ENCODE measurements at places on chromosomes 3 and 15.

- no peak for DNase-seq
Measured at GRCh38 chr15:79222808-79223207, 59.7 kb upstream of the ANKRD34C start.

- DNase-seq, result no peak
Measured at GRCh38 chr3:195148549-195148948, 122.4 kb downstream of the XXYLT1 start.

DNA sequence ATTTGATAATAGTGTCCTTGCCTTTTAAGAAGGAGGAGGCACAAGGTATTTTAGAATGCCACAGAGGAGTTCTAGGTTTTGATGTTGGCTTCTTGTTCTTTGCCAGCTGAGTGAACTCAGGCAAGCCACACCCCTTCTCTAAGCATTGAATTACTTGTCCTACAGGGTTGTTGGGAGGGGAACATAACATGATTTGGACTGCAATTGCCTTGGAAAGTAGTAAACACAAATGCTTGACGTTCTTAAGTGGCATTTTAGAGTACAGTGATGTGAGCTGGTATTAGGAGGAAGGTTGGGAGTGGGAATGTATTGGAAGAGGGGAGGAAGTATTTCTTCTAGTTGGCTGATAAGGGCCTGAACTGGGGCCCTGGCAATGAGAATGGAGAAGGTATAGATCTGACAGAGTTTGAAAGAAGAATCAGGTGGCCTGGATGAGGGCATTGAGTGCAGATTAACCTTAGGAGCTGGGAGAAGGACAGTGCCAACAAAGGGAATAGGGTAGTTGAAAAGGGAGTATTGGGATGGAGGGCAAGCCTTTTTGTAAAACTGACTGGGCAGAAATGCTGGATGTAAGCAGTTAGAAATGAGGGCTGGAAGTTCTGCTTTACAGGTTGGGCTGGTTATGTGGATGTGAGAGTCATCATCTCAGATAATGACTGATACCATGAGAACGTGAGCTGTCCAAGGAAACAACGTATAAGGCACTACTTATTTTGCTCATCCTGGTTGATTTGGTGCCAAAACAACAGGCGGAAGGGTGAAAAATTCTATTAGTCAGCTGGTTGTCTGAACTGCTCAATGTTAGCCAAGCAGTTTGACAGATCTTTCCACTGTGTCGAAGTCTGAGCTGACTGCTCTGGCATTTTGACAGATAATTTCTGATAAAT lies 16.7 kb downstream of the KAT2B start:
- DNase-seq, result no peak

DNA sequence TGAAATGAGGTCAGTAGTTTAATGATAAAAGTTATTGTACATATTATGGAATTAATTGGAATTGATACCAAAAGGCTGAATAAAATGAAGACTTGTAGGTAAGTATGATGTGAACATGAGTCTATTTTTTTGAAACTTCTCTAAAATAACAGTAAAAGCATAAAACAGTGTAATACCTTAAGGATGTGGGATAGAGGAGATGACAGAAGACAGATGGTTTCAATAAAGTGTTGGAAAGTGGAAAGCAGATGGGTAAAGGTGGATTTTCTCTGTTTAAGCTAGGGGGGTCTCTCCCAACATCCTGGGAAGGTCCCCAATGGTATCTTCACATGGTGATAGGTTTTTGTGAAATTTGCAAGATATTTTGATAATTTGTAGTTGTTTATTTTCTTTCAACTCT lies 41.6 kb downstream of the GMPS start:
- no peak for DNase-seq

- DNase-seq, result no peak
Measured at GRCh38 chr3:100465892-100466777, 26.3 kb upstream of the TMEM45A start.

DNA sequence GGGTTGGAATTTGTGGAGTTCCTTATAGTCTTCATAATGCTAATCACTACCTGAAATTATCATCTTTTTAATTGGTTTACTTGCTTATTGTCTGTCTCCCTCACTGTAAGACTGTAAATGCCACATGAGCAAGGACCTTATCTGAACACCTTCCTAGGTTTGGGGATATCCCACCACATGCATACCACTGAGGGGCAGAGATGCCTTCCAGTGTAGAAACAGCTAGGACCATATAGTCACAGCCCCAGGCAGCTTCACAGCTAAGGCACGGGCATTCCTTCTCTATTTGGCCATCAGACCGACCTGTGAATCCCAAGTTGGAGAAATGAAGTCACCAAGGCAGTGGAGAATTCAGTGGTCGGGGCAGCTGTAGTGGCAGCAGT lies 28.6 kb downstream of the PAQR9 start:
- DNase-seq, result no peak

GRCh38 chr3:27507515-27508266 lies 23.5 kb upstream of the SLC4A7 start:
- no peak for DNase-seq

GRCh38 chr3:61343543-61343942 lies 92.3 kb upstream of the FHIT start:
- DNase-seq, result no peak

GRCh38 chr15:101288905-101289513 lies 6.0 kb downstream of the SNRPA1 start:
- peak; percentile 50 for DNase-seq

- DNase-seq, result no peak
Measured at GRCh38 chr15:99345832-99346462, 94.7 kb downstream of the LRRC28 start.

DNA sequence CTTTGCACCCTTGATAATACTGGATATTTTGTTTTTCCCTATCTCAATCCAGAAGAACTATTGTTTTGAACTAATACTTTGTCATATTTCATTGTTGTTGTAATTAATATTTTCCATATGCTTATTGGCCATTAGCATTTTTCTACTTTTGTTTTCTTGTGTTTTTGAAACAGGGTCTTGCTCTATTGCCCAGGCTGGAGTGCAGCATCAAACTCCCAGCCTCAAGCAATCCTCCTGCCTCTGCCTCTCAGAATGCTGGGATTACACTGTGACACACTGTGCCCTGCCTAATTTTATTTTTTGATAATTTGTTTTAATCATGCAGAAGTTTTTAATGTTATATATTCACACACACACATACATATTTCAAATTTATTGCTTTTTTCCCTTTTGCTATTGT lies 3.4 kb upstream of the RPS27L start:
- no peak for DNase-seq

GRCh38 chr3:7607676-7608075 lies 746.8 kb downstream of the GRM7 start:
- no peak for DNase-seq

DNA sequence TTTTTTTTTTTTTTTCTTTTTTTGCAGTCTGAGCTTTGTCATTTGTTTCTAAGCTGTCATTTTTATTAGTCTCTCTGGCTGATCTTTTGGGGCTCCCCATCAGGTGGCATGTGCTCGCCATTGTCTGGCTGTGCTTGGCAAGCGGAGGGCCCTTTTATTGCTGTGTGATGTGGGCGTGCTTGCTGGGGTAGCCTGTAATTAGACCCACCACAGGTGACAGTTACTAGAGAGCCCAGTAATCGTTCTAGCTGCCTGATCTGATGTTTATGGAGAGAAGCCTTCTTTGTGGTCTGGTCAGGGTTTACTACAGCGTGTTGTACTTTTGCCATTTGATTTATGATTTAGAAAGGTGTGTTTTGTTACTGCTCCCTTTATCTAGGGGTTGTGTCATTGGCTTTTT lies 179.9 kb downstream of the MCTP2 start:
- DNase-seq, result no peak

DNA sequence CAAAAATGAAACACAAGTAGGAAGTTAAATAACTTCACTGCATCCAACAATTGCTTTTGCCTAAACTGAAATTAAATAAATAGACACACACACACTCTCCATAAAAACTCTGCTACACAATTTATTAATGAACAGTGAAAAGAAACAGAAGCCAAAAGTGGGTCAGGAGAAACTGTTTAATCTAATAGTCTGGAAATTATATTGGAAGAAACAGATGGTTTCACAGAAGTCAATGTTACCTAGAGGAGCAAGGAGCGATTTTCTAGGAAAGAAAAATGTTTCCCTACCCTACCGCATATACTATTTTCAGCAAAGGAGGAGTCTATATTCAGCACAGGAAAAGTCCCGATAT lies 32.0 kb downstream of the RFTN1 start:
- DNase-seq, result no peak

DNA sequence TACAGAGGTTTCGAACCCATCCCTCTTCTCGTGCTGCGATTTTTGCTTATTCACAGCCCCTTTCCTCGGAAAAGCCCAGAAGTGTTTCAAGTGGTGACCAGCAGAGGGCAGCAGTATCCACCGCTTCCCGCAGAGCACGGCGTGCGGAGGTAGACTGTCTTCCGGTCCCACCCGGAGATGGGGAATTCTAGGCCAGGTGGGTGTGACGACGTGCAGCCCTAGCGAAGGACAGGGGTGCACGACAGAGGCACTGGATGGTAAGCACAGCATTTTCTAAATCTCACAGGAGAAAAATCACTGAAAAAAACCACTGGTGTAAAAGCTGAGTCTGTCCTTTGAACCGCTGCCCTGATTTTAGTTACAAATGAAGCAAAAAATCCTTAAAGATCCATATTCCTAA lies 7.4 kb upstream of the PSMD6 start:
- DNase-seq, result peak; percentile 49

- DNase-seq, result no peak
Measured at GRCh38 chr3:46479021-46479420, 14.3 kb upstream of the LTF start.

DNA sequence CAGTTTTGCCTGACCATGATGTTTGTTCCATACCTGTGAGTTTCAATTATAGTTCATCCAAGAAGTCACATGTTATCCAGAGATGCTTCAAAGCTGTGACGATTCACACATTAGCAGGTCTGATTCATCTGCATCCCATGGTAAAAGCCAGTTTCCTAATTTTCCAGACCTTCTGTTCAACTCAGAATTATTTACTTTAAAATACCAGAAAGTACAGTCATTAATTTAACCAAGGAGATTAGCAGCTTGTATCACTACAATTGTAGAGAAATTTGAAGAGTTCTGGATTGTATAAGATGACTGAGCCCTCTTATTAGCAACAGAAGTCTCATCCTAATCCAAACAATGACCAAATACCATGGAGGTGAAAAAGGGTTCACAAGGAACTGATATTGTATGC lies 76.1 kb upstream of the THBS1 start:
- no peak for DNase-seq

DNA sequence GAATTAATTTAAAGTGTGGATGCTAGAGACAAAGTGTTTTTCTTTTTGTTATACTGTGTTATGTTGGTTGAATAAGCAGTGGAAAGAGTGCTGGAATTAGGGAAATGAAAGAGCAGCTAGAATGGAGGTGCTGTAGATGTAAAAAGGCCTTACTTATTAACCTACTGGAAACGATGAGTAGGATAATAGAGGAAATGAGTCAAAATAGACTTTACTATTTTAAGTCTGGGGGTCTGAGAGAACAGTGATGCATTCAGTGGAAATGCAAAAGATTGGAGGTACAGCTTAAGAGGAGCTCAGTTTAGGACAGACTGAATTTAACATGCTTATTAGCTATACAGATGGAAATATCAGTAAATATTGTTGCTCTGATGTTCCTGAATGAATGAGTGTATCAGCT lies 674.0 kb downstream of the OTOL1 start:
- DNase-seq, result no peak

DNA sequence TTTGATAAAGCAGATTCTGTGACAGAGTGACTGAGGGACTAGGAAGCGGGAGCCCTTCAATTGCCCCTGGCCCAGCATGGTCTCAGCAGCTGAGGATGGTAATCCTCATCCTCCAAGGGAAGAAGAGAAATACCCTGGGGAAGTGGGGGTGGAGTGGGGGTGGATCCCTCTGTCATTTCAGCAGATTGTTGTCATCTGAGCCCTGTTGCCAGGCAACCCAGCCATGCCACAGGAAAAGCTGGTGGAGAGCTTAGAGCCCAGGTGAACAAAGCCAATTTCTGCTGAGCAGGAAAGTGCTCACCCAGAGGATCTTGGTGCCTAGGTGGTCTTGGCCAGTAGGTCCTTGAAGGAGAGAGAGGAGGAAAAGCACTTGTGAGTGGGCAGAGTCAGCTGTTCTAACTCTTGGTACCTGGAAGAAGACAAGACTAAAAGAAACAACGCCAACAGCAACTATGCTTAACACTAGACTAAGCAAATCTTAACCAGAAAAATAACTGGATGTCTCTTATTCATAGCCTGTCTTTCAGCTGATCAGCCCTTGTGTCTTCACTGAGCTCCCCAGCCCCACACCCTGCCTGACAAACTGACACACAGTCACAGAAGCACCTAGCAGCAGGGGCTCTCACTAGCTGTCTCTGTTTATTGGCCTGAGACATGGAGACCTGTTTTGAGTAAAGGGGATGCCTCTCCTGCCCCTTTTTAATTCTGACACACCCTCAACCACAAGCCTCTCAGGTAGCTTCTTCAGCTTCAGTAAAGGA lies 40.1 kb upstream of the DCLK3 start:
- no peak for DNase-seq

GRCh38 chr3:126474498-126475412 lies 936 bp downstream of the ZXDC start:
- no peak for DNase-seq

DNA sequence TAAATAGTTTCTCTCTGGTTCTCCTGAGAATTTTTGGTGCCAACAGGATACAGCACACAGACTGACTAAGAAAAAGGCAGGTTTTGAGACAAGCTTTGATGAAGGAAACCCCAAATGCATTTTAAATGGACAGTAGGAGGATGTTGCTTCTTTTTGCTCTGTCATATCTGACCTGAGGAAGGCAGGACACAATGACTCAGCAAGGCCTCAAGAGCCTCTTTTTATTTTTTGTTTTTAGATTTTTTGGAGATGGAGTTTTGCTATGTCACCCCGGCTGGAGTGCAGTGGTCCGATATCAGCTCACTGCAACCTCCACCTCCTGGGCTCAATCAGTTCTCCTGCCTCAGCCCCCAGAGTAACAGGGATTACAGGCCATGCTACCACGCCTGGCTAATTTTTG lies 16.9 kb upstream of the KNG1 start:
- DNase-seq, result no peak

DNA sequence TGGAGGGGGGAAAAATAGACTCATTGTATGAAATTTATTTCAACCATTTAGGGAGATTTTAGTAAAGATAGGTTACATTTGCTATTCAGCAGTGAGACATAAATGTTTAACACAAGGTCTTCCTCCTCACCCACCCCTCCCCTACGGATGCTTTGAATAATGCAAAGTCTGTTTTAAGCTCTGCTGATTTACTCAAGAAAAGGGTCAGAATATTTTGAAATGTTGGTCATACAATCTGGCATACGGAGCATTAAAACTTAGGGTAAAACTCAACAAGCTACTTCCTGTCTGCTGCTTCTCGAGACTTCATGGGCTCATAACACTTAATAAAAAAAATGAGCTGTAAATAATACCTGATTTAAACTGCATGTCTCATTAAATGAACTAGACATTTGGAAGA lies 156.3 kb downstream of the WNT5A start:
- DNase-seq, result no peak

GRCh38 chr15:100890051-100890720 lies 10.6 kb downstream of the ALDH1A3 start:
- DNase-seq, result no peak

- no peak for DNase-seq
Measured at GRCh38 chr3:17307482-17307881, 422.7 kb downstream of the PLCL2 start.

GRCh38 chr3:120640231-120640630 lies 41.8 kb downstream of the HGD start:
- no peak for DNase-seq

- DNase-seq, result peak; percentile 37
Measured at GRCh38 chr3:126921085-126921824, 61.7 kb upstream of the PLXNA1 start.

Data from HepG2 (cell line).